GOT3 (cell line): ENCODE measurements at places on chromosomes 11 and 22.

- no peak for DNase-seq
These were observed 175.5 kb downstream of the MN1 start for GRCh38 chr22:27625769-27626674.

- no peak for DNase-seq
These were observed 63.2 kb upstream of the ARFGAP3 start for GRCh38 chr22:42920101-42920820.

DNA sequence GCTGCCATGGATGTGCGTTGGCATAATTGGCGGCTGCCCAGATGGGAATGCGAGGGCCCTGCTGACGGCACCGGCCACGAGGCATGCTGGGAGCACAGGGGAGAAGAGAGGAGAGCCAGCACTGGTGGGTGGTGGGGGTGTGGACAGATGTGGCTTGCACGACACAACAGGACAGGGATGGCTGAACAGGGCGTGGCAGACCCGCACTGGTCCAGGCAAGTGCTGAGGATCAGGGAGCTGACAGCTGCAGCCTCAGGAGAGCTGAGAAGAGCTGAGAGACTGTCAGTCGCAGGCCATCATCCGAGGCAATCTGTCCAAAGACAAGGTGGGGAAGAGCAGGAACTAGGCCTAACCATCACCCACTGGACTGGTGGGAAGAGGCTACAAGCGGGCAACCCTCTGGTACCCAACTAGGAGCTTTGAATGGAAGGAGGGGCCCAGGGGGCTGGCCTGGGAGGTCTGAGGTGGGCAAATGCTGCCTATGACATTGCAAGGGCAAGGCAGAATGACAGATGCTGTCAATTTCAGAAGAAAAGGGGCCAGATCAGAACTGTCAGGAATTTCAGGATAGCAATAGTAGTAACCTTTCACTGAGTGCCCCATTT lies 2.4 kb downstream of the GNB1L start:
- DNase-seq: no peak

DNA sequence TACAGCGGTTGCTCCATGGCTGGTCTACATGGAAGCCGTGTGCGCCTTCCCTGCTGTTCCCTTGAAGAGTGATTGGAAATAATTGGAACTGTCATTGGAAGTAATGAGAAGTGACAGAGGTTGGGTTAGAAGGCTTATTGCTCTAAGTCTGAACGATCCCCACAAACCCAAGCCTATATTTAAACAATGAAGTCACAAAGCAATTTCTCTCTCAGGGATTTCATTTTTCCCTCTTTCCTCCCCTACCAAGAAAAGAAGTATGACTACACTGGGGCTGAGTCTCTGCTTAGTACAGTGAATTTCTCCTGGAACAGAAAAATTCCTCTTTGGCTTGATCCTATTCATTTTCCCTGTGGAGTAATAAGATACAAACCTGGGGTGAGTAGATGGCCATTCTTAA lies 7.8 kb downstream of the CLMP start:
- DNase-seq: no peak

- DNase-seq: no peak
These were observed 79.1 kb downstream of the SERGEF start for GRCh38 chr11:17933708-17934107.

DNA sequence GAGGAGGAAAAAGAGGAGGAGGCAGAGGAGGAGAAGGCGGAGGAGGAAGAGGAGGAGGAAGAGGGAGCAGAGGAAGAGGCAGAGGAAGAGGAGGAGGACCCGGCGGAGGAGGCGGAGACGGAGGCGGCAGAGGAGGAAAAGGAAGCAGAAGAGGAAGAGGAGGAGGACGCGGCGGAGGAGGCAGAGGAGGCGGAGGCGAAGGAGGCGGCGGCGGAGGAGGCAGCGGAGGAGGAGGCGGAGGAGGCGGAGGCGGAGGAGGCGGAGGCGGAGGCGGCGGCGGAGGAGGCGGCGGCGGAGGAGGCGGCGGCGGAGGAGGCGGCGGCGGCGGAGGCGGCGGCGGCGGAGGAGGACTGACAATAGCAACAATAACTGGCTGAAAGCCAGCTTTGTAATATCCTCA lies 616.6 kb downstream of the TBC1D22A start:
- DNase-seq: no peak

- DNase-seq: no peak
These were observed 432.1 kb downstream of the BRD1 start for GRCh38 chr22:49395617-49396016.

DNA sequence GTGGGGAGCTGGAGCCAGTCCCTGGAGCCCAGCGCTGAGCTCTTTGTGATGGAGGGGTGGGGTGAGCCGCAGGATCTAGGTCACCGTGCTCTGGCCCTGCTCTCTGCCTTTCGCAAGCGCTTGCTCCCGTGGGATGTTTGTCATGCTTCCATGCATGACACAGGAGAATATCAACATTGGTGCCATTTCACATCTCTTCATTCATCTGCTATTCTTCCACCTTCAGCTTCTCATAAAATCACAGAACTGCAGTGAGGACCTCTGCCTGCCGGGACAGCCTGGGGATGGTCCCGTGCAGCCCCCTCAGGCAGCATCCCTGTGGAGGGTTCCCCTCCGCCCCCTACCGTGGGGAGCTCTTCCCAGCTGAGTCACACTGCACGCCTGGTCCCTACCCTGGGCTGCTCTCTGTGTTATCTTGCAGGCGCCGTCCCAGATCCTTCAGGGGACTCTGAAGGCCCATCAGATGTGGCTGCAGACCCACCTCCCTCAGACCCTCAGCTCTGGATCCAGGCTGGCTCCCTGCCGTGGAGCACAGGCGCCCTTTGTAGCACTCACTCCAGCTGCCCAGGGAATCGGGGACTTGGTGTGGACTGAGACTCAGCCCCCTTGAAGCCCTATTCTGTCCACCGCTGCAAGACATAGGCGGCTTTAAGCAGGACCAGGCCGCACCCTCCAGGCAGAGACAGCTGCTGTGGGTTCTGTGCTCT lies 5.1 kb upstream of the SEPTIN5 start:
- DNase-seq: peak; percentile 14

DNA sequence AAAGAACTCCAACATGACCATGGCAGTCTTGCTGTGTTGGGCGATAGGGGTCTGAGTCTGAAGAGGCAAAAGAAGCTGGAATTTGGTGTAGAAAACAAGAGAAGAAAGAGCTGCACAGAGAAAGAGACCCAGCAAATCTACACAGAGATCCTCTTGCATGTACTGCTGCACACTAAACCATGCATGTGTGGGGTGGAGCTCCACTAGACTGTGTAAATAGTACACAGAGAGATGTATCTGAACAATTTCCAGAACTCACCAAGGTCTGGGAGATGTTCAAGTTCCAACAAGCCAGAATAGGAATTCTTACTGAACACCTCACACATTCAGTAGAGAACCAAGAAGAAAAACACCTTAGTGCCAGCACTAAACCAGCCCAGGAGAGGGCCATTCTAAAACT lies 42.3 kb downstream of the CSF2RB start:
- DNase-seq: no peak

GRCh38 chr11:33317662-33318061 lies 60.5 kb downstream of the HIPK3 start:
- DNase-seq: no peak

GRCh38 chr11:128488471-128488870 lies 98.9 kb downstream of the ETS1 start:
- DNase-seq: no peak
